NCI-H1930 (cell line): ENCODE measurements at places on chromosomes 7 and 10.

- no peak for DNase-seq
Measured at GRCh38 chr7:82039621-82040020, 269.8 kb upstream of the HGF start.

GRCh38 chr10:22685926-22686325 is 28.5 kb downstream of the PIP4K2A start:
- DNase-seq: no peak

GRCh38 chr10:48634198-48634983 is 29.5 kb upstream of the ARHGAP22 start:
- DNase-seq: no peak

- no peak for DNase-seq
Measured at GRCh38 chr7:156764016-156764669, 123.6 kb downstream of the RNF32 start.

DNA sequence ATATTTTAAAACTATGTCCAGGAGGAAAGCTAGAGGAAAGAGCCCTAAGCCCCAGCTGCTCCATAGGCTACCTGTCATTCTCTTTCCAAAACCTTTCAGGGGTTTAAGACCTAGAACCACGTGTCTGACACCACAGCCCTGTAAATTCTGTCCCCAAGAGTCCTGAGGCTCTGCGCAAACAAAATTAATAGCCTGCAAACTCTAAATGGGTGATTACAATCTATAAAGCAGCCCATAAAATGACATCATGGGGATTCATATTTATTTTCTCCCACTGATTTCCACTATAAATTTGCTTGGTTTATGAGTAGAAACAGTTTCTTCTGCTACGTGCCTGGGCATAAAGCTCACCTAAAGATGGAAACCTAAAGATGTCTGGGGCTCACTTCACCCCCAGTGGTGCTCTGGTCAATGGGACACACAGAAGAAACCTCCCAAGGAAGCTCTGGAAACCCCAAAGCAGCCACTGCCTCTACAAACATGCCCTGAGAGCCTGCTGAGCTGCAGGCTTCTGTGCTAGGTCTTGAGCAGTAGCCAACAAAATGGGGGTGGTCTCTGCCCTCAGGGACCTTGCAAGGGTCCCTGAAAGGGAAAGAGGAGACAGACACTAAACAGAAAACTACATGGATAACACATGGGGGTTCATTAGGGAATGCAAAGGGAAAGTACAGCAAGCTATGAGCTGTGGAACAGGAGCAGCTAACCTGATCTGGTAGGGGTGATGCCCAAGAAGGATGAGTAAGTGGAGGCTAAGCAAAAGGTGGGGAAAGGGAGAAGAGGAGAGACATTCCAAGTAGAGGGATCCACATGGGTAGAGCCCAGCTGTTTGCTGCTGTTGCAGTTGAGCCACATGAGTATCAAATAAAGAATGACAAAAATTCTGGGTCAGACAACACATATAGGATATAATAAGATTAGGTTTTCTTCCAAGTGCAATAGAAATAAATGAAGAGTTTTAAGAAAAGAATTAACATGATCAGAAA is 331.7 kb downstream of the KCNMA1 start:
- no peak for DNase-seq

GRCh38 chr7:140605337-140605736 is 35.3 kb downstream of the DENND2A start:
- no peak for DNase-seq

DNA sequence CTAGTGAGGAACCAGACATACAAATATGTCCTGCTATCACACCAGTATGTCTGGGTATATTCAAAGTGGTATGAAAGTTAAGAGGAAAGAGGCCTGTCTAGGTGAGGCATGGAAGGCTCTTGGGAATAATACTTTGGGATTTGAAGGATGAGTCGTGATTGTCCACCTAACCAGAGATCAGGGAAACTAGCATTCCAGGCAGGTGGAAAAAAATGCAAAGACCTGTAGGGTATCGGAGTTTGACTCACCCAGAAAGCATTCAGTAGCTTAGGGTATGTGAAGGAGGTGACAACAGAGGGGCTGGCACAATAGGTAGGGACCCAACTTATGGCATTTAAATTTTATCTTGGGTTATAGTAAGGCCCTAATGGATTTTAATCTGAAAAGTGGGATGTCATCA is 950 bp upstream of the GCC1 start:
- no peak for DNase-seq

DNA sequence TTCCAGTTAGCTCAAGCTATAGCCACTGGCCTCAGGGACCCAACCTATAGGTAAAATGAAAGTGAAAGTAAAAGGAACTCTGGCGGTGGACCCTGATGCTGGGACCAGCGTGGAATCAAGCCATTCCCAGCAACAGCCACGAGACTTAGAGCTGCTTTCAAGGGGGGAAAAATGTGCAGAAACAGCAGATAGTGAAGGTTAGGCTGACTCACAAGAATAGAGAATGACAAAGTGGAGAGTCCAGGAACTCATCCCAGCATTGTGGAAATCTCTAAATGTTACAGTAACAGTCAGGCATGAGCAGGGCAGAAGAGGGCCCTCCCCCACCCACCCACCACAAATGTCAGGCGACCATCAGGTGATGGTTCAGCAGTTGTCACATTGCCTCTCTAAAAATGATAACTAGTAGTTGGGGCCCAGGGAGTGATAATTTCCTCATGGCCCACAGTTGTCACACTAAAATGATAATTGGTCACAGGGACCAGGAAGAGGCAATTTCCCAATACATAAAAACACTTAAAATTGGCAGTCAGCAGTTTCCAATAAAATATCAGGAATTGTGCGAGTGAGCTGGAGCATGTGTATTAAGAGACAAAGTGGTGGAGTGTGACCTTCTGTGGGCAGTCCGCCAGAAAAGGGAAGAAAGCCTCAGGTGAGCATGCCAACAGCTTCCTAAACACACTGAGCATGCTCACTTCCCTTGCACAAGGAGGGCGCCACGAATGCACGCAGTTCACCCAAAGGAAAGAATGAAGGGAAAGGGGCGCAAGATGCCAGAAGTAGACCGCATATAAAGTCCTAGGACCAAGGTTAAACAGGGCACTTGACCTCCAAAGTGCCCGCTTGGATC is 129.8 kb upstream of the PPP1R3A start:
- no peak for DNase-seq

GRCh38 chr7:135322571-135323340 is 89.1 kb downstream of the STRA8 start:
- no peak for DNase-seq

- DNase-seq: no peak
Measured at GRCh38 chr7:87645446-87645845, 17.2 kb downstream of the RUNDC3B start.

DNA sequence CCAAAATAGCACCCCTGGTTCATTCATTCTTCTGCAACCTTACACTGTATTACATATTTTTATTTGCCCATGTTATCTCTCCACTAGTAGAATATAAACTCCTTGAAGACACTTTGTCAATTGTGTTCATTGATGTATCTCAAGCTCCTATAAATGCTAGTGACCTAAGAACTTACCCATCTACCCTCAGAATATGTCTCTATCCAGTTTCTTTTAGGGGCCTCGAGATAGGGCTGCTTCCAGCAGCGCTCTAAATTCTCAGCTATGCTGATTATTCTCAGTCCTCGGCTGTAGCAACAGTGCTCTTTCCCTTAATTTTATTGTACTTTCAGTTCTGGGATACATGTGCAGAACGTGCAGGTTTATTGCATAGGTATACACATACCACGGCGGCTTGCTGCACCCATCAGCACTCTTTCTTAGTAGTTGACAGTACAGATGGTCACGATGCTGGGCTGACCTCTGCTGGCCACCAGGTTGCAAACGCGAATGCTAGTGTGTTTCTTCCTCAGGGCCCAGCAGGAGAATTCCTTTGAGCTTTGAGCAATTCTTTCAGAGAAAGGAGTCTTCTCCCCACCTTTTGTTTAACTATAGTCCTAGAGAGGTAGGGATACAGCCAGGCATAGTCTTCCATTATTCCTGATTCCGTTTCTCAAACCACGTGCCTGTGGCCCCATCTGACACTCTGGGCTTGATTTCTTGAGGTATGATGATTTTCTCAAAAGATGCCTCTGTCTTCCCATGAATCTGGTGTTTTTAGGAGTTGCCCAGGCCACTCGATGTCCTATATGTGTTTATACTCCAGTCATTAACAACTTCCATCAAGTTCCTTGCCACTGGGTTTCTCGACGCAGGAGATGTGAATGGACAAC is 49.1 kb upstream of the CDC14C start:
- peak; percentile 47 for DNase-seq

GRCh38 chr7:50306494-50307367 is 2.2 kb downstream of the IKZF1 start:
- DNase-seq: no peak

DNA sequence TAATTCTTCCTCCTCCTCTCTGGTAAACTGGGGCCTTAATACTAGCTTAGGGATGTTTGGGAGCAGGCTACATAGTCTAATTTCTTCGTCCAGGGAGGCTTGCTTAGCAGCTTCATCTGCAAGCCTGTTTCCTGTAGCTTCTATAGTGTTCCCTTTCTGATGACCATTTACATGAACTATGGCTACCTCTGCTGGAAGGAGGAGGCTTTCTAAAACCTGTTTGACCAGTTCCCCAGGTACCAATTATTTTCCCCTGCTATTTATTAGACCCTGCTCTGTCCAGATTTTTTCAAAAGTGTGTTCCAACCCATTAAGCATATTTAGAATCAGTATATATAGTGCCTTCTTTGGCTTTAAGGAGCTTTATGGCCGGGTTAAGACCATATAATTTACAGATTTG is 38.8 kb upstream of the DNAH11 start:
- DNase-seq: no peak

GRCh38 chr10:24898501-24898900 is 53.9 kb downstream of the PRTFDC1 start:
- no peak for DNase-seq

GRCh38 chr7:122035876-122036275 is 108.2 kb downstream of the AASS start:
- DNase-seq: no peak

DNA sequence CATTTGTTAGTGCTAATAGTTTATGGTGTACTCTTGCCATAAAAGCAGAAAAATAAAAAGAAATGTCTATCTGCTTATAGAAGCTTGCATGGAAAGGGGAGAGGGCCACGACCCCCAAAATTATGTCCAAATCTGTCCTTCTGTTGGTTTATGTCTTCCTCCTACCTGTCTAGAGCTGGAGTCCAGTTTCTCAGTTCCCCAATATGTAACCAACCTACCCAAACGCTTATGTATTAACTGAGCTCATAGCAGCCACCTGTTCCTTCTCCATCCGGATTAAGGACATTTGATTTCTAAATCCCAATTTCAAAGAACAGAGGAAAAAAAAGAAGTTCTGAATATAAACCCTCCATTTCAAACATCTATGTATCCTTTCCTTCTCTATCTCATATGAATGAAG is 30.3 kb upstream of the TPK1 start:
- no peak for DNase-seq

- DNase-seq: no peak
Measured at GRCh38 chr10:122140461-122140902, 130.6 kb upstream of the BTBD16 start.

- DNase-seq: no peak
Measured at GRCh38 chr7:132537456-132538145, 38.7 kb downstream of the PLXNA4 start.

GRCh38 chr7:40403703-40404476 is 269.1 kb downstream of the SUGCT start:
- peak; percentile 56 for DNase-seq

DNA sequence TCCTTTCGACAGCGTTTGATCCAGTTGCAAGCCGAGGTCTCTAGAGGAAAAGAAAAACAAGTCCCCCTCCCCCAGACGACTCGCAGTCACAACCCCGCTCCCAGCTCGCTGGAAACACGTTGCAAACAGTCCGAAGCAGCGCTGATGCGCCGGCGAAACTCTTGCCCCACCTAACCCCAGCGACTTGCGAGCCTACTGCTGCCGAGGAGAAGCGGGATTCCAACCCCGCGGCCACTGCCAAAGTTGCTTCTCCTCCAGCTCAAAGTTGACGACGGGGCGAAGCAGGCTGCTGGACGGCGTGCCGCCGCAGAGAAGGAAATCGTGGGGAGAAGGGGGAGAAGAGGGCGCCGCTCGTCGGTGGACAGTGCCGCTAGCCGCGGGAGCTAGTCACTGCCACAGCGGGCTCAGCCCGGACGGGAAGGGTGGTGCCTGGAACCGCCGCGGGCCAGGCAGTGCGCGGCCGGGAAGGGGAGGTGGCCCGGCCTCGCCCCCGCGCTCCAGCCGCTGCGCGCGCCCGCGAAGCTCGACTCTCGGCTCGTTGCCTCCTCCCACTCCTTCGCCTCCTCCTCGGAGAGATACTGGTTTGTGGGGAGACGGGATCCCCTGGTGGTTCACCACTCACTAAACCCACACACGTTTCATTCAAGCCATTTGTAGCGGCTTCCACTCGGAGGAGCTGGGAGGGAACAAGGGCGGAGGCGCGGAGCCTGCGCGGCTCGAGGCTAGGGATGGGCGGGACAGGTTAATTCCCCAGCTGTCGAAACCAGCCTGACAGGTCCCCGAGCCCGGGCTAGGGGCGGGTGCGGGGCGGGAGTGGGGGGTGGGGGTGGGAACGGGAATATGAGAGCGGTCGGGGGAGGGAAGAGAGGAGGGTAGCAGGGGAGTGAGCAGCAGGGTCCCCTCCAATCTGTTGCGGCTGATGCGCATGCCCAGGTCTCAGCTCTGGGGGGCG is at the start of gene GPR37:
Gene GPR37 (minus strand): TSS at position 392 of the 952 bp plus-strand sequence. CDS start 816 bp downstream, outside the sequence.
- peak; percentile 84 for DNase-seq

DNA sequence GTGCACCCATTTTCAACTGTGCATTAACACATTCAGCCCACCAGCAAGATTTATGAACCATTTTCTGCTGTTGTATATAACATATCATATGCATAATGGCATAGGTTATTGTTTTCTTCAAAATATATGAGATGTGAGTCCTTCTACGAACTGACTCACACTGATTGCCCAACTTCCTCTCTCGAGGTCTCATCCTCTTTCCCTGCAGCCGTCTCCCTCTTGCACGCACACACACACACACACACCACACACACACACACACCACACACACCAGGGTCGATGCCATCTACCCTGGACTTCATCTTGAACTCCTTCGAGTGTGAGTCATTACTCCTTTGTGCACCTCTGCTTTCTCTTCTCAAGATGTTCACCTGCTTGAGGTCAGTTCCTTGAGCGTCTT is 36.7 kb downstream of the EGFR start:
- DNase-seq: no peak

DNA sequence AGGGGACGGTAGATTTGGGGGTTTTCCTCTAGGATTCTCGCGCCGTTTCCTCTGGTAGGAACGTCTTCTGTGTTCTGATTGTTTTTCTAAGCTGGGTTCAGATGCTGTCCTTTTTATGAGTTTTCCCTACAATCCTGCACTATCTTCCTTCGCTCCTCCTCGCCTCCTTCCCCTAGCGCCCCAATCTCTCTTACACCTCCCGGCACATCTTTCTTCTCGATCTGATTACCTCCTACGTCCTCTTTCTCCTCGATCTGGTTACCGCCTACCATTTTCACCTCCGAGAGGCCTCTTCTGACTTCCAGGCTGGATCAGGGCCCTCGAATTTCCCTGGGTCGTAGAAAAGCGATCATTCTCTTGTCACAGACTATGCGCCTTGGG is 413 bp downstream of the BUD31 start:
- no peak for DNase-seq

- peak; percentile 12 for DNase-seq
Measured at GRCh38 chr7:92633211-92633906, 43.2 kb upstream of the FAM133B start.

GRCh38 chr7:76509931-76510877 is at the start of gene UPK3B:
Gene UPK3B (plus strand): TSS chr7:76510552. CDS start chr7:76510653, 101 bp downstream.
- DNase-seq: no peak
